Neural crest cell (in vitro differentiated cells): ENCODE measurements at places on chromosomes 1 and 21.

DNA sequence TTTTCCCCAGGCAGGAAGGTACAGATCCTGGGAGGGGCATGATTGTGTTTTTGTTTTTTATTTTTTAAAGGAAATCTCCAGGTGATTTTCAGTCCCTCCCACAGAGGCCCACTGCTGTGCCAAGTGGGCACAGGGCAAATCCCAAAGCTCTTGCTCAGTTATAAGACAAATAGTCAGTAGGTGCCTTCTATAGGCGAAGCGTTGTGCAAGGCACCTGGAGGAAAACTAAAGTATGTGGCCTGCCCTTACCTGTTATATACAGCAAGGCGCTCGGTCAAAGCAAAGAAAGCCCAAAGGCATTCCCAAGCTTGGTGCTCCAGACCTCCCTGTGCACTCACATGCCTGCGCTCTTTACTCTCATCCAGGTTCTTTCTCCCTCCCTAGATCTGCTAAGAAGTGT lies 81.0 kb downstream of the KCNJ15 start:
- DNase-seq, result no peak

DNA sequence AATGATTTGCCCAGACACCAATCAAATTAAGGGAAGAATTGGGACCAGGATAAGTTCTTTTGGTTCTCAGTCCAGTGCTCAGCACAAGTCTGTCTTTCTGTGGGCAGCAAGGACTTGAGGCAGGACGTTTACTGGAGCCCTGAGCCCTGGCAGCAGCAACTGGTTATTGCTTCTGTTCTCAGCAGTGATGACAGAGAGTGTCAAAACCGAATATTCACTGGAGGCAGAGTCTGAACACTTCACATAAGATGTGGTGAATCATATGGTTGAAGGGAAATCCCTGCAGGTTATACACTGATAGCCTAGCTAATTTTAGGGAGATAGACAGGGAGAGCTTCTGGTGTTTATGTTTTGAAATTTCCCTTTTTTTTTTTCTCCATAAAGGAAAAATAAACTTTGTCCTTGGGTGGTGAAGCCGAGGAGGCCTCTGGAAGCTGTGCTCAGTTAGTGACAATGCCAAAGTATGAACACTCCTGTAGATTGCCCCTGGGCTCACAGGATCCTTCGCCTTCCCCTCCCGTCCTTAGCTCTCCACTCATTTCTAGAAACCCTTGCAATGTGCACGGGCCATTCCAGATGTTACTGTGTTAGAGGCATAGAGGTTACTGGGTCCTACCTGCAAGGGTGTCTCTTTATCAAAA lies 26.3 kb upstream of the TSPAN2 start:
- no peak for DNase-seq

- DNase-seq, result no peak
Observed at GRCh38 chr1:209384710-209385550, 198.6 kb upstream of the CAMK1G start.

GRCh38 chr1:52602856-52603600 lies 857 bp downstream of the GPX7 start:
- peak; percentile 9 for DNase-seq

DNA sequence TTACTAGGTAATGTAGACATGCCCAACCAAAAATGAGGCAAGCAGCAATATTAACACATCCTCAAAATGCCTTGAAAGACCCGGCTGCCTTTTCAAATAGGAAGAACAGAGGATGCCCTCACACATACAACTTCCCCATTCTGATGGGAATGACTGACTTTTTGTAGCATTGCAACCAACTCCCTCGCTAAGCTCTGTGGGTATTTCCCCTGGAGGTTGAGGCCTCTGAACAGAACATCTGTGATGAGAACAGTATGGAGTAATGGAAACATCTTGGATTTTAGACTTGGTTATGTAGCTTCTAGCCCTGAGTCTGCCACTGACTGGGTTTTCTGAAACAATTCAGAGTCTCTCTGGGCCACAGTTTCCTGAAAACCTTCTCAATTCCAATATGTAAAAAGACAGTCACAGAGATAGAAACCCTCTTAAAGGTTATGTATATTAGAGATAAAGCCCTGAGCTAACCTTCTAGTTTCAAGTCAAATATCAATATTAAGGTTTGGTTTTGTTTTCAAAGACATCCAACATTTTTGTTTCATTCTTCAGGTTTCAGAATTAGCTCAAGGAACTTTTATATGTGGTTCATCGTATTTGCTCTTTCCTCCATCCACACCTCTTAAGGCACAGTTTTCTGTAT lies 311.5 kb downstream of the SETD4 start:
- no peak for DNase-seq

GRCh38 chr1:6505367-6506209 lies 14.1 kb upstream of the PLEKHG5 start:
- DNase-seq, result no peak

- DNase-seq, result no peak
Observed at GRCh38 chr1:223704921-223705878, 7.1 kb upstream of the CAPN2 start.

DNA sequence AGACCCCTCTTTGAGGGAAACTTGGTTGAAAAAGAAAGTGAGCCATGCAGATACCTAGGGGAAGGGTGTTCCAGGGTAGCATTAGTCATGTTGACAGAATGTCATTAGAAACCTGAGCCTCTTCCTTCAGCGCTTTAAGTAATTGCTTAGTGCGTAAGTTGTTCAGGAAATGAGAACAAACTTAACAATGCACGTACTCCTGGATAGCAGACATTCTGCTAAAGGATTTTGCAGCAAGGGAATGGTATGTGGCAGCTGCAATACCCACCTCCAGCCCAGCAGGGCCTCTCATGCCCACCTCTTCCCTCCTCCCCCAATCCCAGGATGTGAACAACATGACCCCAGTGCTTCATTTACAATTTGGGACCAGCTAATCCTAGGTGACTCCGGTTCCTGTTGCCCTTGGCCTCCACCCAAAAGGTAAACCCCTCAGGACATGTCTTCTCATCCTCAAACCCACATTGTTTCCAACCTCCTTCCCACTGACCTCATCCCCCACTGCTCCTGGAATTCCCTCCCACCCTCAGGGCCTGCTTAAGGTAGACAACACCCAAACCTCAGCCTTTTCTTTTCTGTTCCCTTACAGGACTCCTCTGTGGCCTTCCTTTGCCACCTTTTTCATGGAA lies 98.0 kb upstream of the BCAR3 start:
- no peak for DNase-seq

GRCh38 chr21:21406921-21407320 lies 408.7 kb downstream of the NCAM2 start:
- DNase-seq, result no peak

- DNase-seq, result no peak
Observed at GRCh38 chr1:76080552-76081079, 6.1 kb downstream of the ST6GALNAC3 start.

GRCh38 chr1:22196041-22196440 lies 53.1 kb upstream of the WNT4 start:
- no peak for DNase-seq

GRCh38 chr1:2916706-2917105 lies 104.6 kb upstream of the ACTRT2 start:
- DNase-seq, result no peak

DNA sequence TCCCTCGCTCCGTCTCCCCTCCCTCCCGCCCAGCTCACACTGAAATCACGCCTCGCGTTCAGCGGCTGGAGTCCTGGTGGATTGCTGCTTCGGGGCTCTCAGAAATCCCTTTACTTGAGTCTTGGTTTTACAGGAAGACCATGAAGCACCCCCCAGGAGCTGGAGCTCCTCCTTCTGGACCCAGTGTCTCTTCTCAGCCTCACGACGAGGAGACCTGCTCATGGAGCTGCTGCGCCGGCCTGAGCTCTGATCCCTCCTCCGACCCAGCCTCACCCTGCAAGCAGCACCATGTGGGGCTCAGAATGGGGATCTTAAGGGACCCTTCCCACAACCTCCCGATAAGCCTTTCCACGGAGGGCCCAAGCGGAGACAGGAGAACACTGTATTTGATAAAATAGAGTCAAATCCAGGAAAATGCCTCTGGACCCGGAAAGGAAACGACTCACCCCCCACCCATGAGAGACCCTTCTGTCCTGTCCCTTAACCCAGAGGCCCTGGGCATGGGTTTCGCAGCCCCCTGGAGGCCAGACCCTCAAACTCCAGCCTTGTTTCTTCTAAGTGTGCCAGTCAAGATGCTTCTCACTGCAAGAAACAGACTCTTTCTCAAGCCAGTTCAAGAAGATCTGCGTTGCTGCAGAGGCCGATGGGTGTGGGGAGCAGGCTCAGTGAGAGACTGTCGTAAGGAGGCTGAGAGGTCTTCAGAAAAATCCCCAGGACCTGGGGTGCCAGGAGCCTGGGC lies 26.1 kb downstream of the PDE9A start:
- no peak for DNase-seq

- DNase-seq, result no peak
Observed at GRCh38 chr1:29279406-29279805, 43.1 kb downstream of the PTPRU start.

DNA sequence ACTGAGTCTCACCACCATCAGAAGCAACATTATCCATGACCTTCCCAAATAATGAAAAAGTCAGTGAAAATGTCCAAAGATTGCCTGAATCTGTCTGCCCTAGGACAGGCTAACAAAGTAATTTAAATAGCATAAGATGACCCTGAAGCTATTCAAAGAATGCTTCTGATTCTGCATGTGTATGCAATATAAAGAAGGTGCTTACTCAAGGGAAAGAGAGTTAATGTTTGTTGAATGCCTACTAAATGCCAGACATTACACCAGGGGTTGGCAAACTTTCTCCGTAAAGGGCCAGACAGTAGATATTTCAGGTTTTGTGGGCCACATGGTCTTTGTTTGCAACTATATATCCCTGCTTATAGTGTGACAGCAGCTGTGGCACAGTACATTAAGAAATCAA lies 221.9 kb upstream of the DMRTA2 start:
- no peak for DNase-seq

GRCh38 chr1:115975569-115976061 lies 698 bp upstream of the SLC22A15 start:
- no peak for DNase-seq

- peak; percentile 31 for DNase-seq
Observed at GRCh38 chr1:1889847-1890505, 911 bp downstream of the GNB1 start.

DNA sequence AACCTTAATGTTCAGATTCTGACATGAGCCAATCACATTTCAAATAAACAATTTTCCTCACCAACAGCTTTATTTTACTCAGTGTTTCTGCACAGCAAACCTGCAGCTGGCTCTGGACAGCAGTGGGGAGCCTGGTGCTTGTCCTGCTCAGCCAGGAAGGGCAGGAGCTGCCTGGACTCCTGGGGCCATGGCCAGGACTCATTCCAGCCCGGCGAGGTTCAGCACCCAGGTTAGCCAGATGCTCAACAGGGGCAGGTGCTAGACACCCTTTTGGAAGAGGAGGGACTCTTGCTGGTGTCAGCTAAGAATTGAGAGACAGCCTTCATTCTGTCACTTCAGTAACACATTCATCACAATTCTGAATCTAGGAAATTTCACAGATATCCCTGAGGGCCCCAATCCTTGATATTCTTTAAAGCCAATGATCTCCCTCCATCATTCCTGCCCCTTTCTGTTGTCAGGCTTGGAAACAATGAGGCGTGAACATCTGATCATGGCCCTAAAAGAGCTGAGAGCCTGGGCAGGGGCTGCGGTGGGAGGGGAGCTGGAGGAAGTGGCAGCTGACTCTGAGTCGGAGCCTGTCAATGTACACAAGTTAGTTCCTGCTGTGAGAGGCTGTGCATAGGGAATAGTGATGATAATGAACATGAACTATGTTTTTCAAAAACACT lies 251.3 kb downstream of the SDCCAG8 start:
- DNase-seq, result no peak

GRCh38 chr1:86875722-86876121 lies 38.2 kb downstream of the SELENOF start:
- DNase-seq, result no peak

GRCh38 chr21:26920055-26920454 lies 46.8 kb downstream of the ADAMTS5 start:
- DNase-seq, result no peak
